Activated CD4-positive, CD25-positive, alpha-beta regulatory T cell (primary cell): ENCODE measurements at places on chromosomes 11 and 22.

DNA sequence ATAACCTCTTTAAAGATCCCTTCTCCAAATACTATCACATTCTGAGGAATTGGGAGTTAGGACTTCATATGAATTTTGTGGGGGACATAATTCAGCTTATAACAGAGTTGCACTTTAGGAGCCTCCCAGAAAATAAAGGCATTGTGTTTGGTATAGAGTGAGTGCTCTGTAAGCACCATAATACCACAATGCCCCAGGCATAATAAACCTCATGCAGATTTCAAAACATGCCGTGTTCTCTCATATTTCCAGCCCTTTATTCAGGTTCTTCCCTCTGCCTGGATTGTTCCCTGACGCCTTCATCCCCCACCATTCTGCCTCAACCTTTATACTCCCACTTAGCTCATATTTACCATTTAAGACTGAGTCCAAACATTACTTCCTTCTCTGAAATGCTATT, 398.8 kb upstream of the FAT3 start:
- DNase-seq, result no peak

DNA sequence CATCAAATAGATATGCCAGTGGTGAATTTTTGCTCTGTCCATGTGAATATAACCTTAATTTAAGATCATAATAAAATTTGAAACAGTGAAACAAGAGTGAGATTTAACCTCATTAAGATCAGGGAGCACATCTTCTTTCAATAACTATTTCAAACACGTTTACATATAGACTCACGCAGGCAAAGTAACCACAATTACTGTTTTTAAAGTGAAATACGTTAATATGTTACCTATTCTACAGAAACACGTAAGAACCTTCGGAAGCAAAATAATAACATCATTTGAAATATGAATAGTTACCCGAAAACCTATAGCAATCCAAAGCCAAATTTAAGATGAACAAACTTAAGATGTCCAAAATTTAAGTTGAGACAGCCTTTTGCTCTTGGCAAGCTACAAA, 136.2 kb upstream of the ZC3H12C start:
- no peak for DNase-seq

DNA sequence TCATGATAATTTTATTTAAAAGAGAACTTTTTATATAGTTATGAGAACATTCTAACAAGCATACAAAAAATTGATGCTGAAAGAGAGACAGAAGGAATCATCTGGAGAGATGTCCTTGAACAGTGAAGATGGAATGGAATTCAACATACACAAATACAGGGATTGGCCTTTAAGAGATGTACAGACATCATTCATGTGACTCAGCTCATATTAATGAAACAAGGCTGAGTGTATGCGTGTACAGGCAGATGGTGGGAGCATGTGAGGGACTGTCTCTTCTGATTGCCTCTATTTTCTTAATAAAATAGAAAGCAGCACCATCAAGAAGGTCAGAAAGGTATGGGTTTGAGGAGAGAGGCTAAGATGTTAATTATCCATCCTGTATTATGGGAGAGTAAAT, 793.3 kb downstream of the CNTN5 start:
- DNase-seq, result no peak

- no peak for DNase-seq
Measured at GRCh38 chr11:63551889-63552266, 11.3 kb downstream of the PLAAT2 start.

DNA sequence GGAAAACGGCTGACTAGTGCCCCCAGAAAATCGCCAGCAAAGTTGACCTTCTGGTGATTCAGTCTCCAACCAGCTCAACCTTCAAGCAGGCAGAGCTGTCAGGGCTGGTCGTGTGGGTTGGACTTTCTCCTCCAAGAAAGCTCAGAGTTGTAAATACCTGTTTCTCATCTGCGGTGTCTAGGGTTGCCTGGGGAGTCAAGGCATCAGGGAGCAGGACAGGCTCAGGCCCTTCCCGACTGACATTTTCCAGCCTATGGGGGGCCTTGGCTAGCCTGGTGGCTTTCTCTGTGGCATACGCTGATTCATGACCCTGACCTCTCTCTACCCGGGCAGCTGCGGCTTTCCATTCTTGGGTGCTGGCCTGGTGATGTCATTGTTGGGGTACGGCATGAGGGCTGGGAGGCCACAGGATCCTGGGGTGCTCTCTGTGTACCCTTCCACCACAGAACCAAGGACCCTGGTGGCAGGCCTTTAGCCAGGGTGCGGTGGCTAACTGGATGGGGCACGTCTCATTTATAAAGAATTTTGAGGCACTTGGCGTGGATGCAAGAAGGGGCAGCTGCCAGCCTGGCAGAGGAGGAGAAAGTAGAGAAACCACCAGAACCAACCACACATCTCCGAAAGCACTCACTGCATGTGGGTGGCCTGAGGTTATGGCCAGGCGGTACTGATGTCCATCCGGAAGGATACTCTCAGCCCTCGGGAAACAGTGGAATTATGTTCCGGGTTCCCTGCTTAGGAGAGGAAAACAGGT, 64.9 kb downstream of the BCR start:
- no peak for DNase-seq

GRCh38 chr11:76666830-76667229, 3.7 kb downstream of the LRRC32 start:
- DNase-seq, result no peak

DNA sequence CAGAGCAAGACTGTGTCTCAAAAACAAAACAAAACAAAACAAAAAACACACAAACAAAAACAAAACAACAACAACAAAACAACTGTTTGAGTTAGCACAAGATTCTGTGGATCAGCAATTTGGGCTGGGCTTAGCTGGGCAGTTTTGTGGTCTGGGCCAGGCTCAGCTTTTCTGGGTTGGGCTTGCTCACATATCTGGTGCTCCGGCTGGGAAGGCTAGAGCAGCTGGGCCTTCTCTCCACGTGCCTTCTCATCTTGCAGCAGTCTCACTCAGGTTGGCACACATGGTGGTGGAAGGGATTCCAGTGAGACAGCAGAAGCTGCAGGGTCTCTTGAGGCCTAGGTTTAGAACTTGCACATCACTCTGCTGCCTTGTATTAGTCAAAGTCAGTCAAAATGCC, 35.7 kb downstream of the EIF3F start:
- DNase-seq, result no peak
